Effector memory CD8-positive, alpha-beta T cell (primary cell): ENCODE measurements at places on chromosomes 6 and 20.
A peak's percentile ranks its signal among the peaks of the same experiment; 100 is the strongest.

DNA sequence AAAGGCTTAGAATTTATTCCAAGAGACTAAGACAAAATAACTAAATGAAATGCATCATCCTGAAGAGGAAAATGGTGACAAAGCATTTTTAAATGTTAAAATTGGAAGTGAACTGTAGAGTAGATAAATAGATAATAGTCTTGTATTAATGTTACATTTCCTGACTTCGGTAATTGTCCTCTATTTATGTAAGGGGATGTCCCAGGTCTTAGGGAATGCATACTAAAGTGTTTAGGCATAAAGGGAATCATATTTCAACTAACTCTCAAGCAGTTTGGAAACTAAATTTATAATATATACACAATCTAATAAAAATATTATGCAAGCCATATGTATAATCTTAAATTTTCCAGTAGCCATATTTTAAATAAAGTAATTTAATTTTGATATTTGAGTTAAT, 159.3 kb downstream of the WDR27 start:
- no peak for DNase-seq

DNA sequence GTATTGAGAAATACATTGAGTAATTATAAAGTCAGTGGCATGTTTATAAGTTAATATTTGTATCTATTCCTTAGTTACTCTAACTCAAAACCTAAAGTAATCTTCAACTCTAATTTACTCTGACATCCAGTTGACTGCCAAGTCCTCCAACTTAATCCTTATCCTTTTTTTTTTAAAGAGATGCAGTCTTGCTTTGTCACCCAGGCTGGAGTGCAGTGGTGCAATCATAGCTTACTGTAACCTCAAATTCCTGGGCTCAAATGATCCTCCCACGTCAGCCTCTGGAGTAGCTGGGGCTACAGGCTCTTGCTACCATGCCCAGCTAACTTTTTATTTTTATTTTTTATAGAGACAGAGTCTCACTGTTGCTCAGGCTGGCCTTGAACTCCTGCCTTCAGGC, 24.4 kb downstream of the PTPN1 start:
- no peak for DNase-seq

- no peak for DNase-seq
Observed at GRCh38 chr6:163786995-163787671, 372.6 kb downstream of the QKI start.

DNA sequence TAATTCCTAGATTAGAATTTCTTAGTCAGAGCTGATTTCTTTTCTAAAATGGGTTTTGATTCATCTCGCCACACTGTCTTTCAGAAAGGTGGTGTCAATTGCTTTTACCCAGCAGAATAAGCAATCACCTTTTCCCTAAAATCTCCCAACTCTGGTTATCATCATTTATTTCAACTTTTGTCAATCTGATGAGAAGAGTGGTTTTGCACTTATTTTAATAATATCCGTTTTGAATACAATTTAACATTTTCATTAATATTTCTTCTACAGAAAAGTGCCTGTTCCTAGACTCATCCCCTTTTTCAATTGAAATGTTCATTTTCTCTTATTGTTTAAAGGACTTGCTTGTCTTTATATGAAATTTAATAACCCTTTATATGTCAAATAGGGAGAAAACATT, 8.2 kb upstream of the NCR2 start:
- DNase-seq = no peak

GRCh38 chr6:154447954-154448353, 62.5 kb downstream of the CNKSR3 start:
- no peak for DNase-seq

GRCh38 chr20:49624317-49624716, 56.4 kb upstream of the PTGIS start:
- no peak for DNase-seq

DNA sequence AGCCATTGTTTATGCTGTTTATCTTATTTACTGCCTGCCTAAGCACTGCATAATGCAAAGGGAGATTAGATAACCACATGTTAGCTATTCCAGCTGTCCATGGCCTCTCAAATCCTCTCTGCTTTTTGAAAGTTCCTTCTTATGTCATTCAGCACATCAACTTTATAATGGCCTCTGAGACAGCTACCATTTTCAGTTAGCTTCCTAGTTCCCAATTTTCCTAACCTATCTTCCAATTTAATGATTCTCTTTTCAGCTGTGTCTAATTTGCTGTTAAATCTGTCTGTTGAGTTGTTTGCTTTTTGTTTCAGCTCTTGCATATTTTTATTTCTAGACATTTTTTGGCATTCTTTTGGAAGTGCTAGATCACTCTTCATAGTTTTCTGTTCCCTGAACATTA, 173.4 kb upstream of the PLCB4 start:
- no peak for DNase-seq

GRCh38 chr20:17610566-17611289, 40.9 kb downstream of the DSTN start:
- DNase-seq = peak; percentile 54

DNA sequence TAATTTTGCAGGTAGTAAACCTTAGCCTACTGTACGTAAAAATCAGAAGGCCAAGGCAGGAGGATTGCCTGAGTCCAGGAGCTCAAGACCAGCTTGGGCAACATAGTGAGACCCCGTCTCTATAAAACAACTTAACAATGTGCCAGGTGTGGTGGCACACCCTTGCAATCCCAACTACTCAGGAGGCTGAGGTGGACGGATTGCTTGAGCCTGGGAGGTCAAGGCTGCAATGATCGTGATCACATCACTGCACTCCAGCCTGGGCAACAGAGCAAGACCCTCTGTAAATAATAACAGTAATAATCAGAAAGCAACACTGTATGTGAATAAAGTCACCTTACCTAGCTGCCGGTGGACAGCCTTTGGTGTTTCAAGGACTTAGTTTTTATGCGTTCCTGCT, 48.9 kb downstream of the MTHFD1L start:
- DNase-seq = no peak

GRCh38 chr6:92849636-92850035, 569.7 kb downstream of the EPHA7 start:
- no peak for DNase-seq

DNA sequence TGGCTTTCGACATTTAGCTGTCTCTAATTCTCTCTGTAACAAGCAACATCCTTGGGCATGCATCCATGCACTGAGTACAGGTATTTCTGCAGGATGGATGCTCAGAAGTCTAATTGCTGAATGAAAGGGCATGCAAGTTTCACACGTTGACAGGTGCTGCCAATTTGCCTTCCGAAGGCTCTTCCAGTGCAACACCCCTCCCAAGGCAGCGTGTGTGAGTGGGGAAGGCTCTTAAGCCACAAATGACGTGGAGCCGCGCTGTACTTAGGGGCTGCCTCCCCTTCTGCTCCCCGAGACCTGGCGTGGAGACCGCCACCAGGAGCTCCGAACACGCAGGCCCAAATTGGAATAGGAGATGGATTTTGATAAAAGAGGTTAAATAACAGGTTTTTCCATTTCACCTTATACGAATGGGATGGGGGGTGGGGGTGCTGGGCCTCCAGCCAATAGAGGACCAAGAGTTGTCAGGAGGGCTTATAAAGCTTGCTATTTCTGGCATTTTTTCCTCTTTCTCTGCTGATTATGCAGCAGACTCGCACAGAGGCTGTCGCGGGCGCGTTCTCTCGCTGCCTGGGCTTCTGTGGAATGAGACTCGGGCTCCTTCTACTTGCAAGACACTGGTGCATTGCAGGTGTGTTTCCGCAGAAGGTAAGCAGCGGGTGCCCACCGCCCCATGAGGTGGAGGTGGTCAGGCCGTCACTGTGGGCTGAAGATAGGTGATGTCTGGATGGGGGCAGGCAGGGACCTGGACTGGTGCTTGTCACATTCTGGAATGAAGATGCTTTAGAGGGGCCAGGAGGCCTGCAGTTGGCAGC, 30.9 kb downstream of the TOX2 start:
- no peak for DNase-seq

GRCh38 chr6:126086560-126086959, 100.2 kb downstream of the TRMT11 start:
- no peak for DNase-seq

GRCh38 chr6:7132398-7133035, 24.8 kb downstream of the RREB1 start:
- no peak for DNase-seq

DNA sequence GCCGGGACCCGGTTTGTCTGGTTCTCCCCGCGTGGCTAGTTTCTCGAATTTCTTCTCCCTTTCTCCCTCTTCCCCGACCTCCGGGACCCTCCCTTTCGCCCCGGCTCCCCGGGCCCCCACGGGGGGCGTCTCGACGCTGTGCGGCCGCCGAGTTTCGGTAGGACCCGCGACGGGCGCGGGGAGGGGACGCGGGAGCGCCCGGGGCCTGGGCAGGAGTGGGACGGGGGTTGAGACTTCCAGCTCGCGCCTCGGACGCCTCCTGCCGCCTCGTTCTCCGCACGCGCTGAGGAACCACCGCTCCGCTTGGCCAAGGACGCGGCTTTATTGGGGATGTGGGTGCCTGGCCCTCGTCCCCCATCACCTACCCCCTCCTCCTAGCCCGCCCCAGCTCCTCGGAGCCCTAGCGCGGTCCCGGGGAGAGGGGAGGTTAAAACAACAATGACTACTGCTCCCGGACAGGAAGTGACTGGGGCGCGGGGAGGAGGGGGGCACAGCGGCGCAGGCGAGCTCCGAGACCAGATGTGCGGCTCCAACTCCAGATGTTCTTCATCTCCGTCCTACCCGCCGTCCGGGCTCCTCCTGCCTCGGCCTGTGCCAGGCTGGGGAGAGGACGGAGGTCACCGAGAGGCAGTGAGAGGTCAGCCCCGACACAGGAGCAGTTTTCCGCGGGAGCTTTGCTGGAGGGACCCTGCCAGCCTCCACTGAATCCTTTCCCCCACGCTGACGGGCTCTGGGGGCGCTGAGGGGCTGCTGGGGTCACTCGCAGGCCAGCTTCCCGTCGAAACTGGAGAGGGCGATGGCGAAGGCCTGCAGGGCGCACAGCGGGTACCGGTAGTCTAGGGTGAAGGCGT, 917 bp upstream of the TEAD3 start:
- peak; percentile 24 for DNase-seq

DNA sequence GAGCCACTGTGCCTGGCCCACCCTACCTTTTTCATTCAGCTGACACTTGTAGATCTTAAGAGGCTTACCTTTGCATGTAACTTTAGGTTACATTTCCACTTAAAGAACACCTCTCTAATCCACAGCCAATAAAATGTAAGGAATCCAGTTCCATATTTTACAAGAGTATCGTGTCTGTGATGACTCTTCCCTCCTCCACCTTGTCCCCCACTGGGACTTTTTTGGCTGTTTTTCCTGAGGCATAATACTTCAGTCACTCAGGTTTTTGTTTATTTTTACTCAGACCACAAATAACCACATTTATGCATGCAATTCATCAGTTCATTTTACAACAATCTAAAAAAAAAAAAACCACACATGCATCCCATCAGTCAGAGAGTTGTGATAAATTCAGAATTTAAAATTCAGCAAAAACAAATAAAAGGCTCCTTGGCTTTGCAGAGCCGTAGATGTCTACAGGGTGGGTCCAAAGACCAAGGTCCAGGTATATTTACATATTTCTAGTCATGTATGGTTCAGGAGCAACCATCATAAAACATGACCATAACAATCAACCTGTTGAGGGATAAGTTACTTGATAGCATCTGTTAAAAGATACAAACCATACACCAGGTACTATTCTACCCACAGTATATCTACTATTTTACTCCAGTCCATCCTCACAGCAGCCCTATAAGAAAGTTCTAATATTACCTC, 9.9 kb downstream of the ATXN1 start:
- DNase-seq = no peak

DNA sequence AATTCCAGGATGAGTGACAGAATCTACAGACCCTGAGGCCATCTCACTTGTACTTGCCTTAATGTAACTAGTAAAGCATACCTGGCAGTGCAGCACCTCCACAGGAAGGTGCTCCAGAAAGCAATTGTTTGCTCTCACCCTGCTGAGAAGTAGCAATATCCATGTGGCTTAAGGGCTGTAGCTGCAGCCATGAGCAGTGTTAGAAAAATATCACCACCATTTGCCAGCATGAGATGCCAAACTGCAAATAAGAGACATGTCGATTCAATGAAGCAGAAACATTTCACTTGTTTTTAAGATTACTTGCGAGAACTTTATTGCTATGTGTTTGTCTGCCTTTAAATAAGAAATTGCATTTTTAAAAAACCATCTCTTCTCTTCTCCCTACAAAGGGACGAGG, 151.5 kb downstream of the PRL start:
- no peak for DNase-seq

DNA sequence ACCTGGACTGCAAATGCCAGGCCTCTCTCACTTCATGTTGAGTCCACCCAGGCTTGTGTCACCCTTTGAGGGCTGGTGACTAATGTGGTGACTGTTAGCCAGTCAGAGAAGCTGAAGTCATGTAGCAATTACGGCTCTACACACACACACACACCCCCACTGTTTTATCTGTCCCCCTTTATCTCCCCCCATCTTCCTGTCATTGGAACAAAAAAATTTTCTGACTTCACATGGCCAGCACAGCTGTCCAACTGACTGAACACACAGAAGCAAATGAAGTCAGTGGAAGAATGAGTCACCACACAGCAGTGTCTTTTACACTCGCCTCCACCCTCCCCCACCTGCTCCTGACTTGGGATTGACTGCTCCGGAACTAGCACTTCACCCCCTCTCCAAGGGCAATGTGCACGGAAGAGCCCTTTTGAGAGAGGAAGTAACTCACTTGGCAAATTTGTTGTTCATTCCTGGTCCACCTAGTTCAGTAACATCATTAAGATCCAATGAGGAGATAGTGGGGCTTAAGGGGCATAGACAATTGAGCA, 198.0 kb downstream of the RNF144B start:
- DNase-seq = no peak

DNA sequence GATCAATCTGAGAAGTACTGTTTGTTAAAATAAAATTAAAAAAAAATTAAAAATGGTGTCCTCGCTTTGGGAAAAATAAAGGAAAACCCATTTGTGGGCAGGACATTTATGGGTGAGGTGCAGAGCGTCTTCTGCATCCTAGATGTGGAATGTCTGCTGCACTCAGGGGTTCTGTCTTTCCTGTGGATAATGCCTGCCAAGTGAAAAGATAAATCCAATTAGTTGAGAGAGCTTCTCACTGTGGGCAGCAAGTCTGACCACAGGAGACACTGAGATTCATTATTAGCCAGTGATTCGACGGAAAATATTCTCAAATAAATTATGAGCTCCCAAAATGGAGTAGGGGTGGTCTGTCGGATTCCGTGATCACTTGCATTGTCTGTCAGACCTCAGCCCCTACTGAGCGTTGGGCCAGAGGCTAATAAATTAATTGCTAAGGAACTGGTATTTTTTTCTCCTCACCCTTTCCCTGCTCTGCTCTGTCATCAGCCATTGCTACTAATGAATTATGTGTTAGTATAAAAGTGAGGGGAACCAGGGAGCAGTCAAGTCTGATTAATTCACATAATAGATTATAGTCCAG, 10.0 kb downstream of the GMPR start:
- DNase-seq = no peak
